GM19239 (cell line): ENCODE measurements at places on chromosomes 16 and 17.
A peak's percentile ranks its signal among the peaks of the same experiment; 100 is the strongest.

DNA sequence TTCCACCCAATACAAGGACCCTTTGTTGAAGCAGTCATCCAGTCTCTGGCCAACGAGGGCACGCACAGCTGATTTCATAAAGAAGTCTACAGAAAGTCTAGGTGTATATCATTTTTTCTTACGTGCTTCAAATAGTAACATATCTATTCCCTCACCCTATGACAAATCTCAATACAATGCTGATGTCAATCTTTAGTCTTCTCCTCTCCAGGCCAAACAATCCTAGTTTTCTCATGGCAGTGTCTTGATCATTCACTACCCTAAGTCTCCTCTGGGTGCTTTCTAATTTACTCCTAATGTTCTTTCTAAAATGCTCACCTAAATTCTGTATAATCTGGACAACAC lies 92.6 kb downstream of the CACNG1 start:
- no peak for DNase-seq

GRCh38 chr17:1188812-1189504 lies 9.2 kb upstream of the ABR start:
- no peak for DNase-seq

DNA sequence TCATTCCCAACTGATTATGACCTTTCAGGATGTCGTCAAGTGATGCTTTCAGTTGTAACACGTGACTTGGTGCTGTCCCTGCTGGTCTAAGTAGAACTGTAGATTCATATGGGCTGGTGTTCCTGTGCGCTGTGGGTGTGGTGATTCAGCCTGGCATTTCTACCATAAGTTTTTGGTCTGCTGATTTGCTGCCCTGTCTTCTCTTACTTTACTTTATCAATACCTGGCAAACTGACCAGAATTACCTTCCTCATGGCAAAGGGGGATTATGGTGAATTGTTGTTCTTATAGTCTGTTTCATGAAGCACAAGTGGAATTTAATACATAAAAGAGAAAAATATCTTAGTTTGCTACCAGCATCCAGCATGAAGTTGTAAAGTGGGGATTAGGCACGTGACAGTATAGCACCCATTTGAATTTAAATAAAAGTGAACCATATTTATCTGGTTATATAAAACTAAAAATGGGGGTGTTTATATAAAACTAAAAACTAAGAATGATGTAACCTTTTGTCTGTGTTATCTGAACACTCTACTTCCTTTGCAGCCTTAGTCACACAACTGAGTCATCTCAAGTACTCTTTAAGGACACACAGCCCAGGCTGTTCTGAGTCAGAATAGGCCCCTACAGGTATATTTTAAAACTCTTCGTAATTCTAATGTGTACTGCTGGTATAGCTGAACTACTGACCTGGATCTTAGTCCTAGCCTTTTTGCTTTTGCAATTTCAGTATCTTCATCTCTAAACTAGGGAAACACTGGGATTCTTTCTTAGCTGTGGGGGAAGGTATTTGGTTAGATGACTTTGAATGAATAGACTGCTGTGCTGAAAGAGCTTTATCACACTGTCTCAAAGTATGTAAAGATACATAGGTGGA lies 28.3 kb downstream of the TTC19 start:
- no peak for DNase-seq

GRCh38 chr16:76235426-76235825 lies 41.8 kb upstream of the CNTNAP4 start:
- no peak for DNase-seq

DNA sequence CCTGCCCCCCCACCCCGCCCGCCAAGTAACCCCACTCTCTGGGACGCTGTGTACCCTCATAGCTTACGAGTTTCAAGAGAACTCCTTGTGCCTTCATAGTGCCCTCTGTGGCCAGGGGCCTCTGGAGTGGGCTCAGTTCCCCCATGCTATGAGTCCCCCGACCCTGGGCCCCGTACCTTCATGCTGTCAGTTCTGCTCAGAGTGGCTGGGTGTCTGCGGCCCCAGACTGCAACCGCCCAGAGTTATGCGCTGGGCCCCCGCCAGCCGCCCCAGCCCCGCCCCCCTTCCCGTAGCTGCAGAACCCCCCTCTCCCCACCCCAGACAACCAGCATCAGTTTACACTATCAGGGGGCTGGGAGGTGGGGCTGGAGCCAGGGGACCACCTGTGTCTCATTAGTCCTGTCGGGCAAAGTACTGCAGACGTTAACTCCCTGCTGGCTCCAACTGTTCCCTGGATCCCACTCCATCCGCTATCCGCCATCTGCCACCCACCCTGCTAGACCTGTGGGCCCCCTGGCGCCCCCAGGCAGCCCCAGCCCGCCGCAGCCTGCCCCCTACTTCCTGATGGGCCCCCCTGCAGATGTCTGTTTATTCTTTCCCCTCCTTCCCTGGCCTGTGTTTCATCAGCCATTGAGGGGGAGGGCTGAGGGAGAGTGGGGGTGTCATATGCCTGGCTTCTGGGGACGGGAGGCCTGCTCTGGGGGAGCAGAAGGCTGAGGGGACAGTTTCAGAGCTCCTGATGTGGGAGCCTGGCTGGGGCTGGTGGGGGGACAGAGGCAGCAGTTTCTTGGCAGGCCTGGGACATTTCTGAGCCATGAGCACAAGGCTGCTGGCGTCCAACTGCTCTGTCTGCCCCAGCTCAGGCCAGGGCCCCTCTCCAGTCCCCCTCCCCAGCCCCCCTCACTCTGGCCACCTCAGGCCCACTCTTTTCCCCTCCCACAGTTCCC lies at the start of gene MFAP4:
Gene MFAP4, minus strand, starts transcription at position 217 of the 947 bp plus-strand sequence. Its CDS starts 35 bp downstream, at position 182.
- DNase-seq: no peak

DNA sequence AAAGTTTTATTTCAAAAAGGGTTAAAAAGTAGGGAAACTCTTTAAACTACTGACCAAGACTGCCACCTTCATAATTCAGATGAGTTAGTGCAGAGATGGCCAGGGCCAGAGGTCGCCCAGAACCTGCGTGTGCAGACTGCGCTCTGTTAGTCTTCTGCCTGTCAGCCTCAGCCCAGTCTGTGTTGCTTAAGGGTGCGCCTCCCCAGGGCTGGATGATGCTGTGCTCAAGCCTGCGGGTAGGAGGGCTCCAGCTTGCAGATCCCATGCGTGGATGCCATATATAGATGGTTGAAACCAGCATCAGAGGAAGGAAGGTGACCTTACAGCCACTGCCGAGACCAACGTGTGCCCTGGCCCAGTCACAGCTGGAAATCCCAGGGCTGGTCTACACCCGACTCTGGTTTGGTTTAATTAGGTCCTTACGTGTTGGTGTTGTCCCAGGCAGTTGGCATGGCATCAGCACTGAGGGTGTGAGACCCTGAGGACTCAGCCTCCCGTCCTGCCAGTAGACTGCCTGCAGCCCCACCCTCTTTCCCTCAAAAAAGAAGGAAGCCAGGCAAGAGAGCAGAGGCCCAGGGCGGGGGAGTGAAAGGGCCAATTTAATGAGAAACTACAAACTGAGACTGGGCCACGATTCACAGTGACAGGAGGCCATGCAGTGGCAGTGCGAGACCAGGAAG lies 27.7 kb downstream of the CDIP1 start:
- DNase-seq: no peak

- DNase-seq: no peak
Measured at GRCh38 chr16:70160388-70160787, 13.2 kb upstream of the CLEC18C start.

DNA sequence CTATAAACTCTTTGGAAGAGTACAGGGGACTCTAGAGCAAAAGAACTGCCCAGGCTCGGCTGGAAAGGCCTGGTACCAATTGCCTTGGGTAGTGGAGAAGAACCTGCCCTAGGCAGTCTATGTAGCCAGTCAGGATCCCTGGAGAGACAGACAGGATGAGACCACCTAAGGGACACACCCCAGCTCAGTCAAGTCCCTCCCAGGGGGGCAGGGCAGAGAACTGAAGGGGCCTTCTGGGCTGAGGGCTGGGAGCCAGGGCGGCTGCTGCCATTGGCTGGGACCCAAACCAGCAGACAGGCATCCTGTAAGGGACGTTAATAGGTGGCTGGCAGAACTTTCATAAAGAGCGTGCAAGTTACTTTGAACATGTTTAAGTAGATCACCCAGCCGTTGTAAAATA lies 12.8 kb upstream of the SLC38A8 start:
- DNase-seq: no peak

- DNase-seq: no peak
Measured at GRCh38 chr17:50779747-50780353, 12.5 kb upstream of the ANKRD40CL start.

DNA sequence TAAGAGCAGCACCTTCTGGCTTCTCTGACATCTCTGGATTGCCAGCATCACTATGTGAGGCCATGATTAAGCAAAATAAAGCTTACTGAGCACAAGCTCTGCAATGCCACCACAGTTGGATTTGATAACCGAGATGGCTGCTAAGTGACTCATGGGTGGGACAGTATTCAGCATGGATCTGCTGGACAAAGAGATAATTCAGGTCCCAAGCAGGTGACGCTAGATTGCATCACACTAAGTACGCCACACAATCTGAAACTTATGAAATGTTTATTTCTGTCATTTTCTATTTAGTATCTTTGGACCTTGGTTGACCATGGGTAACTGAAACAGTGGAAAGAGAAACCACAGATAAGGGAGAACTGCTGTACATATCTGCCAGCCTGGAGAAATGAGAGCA lies 27.4 kb downstream of the CDRT15 start:
- no peak for DNase-seq

DNA sequence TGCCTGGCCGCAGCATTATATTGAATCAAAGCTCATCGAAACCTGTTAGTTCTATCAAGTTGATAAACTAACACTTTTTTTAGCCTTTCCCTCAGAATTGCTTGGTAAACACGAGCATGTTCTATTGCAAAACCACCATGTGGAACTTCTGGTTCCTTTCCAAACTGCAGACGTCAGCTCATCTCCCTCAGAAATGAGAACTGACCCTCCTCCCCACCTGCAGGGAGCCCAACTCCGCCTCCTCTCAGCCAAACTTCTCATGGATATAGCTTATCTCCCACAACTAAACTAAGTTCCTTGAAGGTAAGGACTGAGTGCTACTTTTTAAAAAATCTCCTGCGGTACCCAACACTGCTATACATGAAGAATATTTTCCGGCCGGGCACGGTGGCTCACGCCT lies 6.7 kb downstream of the SHMT1 start:
- no peak for DNase-seq

- DNase-seq: no peak
Measured at GRCh38 chr16:84166796-84167695, 19.8 kb downstream of the TAF1C start.

DNA sequence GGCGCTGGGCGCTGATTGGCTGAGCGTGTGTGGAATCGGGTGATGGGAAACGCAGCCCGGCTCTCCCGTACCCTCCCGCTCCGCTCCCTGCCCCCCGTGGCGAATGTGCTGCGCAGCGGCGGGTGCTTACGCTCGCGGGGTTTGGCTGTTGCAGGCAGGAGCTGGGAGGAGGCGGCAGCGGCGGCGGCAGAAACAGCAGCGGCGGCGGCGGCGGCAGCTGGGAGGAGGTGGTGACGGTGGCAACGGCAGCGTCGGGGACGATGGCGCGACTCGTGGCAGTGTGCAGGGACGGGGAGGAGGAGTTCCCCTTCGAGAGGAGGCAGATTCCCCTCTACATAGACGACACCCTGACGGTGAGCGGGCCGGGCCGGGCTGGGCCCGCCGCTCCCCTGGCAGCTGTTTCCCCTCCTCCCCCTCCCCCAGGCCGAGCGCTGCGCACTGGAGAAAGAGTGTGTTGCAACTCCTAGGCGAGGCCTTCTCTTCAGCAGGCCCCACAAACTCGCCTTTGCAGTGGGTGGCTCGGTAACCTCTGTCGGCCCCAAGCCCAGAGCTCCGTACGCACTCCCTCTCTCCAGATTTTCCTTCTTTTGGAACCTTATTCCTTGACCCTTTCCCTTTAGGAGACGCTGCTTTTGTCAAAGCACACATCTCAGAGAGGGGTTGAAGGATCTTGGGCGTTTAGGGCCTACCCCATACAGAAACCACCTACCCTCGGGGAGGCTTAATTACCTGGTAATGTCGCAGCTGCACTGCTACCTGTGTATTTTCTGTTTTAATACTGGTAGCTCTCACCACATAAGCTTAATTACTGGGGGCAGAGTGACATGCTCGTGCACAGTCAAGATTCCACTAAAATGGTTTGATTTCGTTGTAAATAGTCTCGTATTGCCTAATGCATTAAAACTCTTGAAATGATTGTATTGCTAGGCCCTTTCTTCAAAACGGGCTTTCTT lies 1.0 kb downstream of the GGNBP2 start:
- peak; percentile 75 for DNase-seq

- no peak for DNase-seq
Measured at GRCh38 chr17:4859816-4860625, 26.9 kb downstream of the MINK1 start.

GRCh38 chr17:10879190-10879836 lies 41.4 kb upstream of the PIRT start:
- no peak for DNase-seq

GRCh38 chr16:57185446-57185944 lies 344 bp downstream of the PSME3IP1 start:
- DNase-seq: no peak

- DNase-seq: no peak
Measured at GRCh38 chr16:11066261-11066870, 122.0 kb downstream of the CLEC16A start.

- no peak for DNase-seq
Measured at GRCh38 chr17:10360578-10360977, 12.2 kb downstream of the MYH13 start.

- DNase-seq: no peak
Measured at GRCh38 chr16:23416816-23417215, 36.2 kb downstream of the COG7 start.

DNA sequence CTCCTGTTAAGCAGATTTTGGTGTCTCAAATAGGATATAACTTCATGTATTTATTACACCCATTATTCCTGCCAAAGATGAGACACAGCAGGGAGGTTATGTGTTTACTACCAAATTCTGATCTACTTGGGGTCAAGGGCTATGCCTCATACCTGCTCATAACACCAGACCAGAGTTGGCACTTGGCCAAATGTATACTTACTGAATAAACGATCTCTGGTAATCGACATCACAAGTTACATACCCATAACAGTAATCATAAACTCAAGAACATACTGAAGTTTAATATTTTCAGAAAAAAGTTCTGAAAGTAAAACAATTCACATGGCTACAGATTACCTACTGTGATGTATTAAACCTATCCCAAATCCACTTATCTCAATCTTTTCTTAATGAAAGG lies 2.9 kb downstream of the TMEM170A start:
- DNase-seq: no peak

GRCh38 chr16:4532238-4532637 lies 6.3 kb downstream of the CDIP1 start:
- DNase-seq: no peak
